ENCODE measurements at places on chromosomes 2 and 18.

- DNase-seq = no peak
These were observed 452.9 kb upstream of the SPRED2 start for GRCh38 chr2:65885266-65885665.

DNA sequence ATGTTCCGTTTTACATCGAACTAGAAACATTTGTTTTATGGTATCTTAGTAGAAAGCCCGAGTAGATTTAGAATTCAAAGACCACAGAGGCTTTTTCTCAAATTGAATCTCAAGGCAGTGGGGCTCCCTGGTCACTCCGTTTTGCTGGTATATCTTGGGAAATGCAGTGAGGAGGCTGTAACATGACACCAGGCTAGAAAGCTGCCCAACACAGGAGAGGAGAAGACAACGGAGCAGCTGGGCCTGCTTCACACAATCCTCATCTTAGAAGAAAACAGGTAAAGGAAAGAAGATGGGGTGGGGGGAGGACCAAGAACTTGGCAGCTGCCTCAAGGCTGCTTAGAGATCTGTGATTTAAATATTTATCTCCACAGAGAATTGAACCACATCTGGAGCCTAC lies 38.3 kb upstream of the EPB41L3 start:
- DNase-seq = no peak

- peak; percentile 32 for DNase-seq
These were observed 2.1 kb downstream of the PCBP1 start for GRCh38 chr2:70089220-70089982.

DNA sequence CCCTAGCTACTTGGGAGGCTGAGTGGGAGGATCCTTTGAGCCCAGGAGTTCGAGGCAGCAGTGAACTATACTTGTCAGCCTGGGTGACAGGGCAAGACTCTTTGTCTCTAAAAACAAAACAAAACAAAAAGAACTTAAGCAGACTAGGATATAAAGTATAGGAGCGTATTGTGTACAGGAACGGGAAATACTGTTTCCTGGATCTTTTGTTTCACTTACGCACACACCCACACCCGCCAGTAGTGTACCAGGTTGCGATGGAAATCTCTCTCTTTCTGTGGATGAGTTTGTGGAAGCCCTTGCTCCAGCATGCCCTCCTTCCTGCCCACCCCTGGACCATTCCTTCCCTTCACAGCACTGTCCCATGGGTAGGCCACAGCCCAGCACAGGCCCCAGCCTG lies 136.3 kb downstream of the RPIA start:
- DNase-seq = no peak

- DNase-seq = no peak
These were observed 643.1 kb downstream of the SLC4A3 start for GRCh38 chr2:220270481-220271070.

GRCh38 chr2:234211797-234212196 lies 161.3 kb downstream of the SPP2 start:
- no peak for DNase-seq

DNA sequence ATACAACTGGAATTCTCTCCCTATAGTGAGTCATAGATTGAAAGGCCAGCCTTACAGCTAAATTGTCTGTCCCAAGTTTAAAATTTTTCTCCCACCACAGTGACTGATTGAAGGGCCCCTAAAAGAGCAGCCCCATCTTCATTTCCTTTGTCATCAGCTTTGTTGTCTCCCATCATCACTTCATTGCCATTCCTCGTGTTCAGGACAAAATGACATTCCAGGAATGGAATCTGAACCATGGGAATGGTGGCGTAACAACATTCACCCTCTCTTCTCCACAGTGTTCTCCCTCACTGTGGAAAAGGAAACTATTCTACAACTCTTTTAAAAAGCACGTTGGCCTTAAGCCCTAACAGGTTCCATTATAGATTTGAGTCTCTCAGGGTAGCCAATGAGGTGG lies 52.1 kb downstream of the PSTPIP2 start:
- DNase-seq = no peak

GRCh38 chr2:30732376-30732775 lies 74.9 kb downstream of the CAPN13 start:
- DNase-seq = no peak

DNA sequence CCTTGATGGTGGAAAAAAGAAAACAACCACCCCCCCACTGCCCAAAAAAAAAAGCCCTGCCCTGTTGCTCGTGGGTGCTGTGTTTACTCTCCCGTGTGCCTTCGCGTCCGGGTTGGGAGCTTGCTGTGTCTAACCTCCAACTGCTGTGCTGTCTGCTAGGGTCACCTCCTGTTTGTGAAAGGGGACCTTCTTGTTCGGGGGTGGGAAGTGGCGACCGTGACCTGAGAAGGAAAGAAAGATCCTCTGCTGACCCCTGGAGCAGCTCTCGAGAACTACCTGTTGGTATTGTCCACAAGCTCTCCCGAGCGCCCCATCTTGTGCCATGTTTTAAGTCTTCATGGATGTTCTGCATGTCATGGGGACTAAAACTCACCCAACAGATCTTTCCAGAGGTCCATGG lies 28.0 kb downstream of the MAL start:
- DNase-seq = no peak

- DNase-seq = no peak
These were observed 318.4 kb downstream of the GULP1 start for GRCh38 chr2:188610050-188610444.

GRCh38 chr2:100546469-100546868 lies 16.3 kb upstream of the PDCL3 start:
- DNase-seq = no peak

GRCh38 chr2:12737738-12738485 lies 21.2 kb downstream of the TRIB2 start:
- DNase-seq = no peak

DNA sequence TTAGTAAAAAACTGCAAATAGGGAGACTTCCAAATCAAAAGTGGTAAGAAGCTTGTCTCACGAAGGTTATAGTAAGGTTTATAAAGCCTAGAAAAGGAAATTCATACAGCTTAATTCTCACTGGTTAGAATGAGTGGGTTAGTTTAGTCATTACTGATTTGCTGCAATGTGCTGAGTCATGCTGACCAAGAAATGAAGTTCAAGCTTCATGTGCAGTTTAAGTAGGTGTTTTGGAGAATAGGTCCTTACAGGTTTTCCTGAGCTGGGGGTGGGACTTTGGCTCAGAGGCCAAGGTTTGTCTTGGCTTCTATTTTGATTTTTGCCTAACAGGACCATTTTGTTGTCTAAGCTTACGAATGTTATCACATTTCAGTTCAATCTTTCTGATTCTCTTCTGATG lies 15.1 kb downstream of the CLIP4 start:
- no peak for DNase-seq

DNA sequence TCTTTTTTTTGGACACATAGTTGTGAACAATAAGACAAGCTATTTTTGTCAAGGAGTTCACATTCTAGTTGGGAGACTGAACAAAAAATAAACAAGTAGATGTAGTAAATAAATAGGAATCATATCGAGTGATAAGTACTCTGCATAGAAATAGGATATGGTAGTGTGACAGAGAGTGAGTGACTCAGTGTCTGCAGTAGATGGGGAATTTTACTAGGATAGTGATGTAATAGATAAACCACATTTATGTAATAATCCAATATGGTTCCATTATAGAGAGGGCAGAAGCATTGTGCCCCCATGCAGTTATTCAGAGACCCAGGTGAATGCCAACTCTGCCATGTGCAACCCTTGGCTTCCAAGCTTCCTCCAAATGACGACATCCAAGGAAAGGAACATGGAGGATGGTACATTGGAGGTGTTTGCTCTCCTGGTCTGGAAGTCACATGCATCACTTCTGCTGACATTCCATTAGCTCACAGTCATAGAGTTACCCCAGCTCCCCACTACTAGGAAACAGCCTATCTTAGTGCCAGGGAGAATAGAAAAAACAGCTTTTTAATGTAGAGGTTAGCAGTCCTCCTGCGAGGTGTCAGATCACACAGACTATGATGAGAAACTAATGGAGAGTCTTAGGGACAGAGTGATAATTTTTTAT lies 595.4 kb downstream of the NYAP2 start:
- DNase-seq = no peak

- DNase-seq = no peak
These were observed 40.0 kb upstream of the PUM2 start for GRCh38 chr2:20390524-20391123.

- no peak for DNase-seq
These were observed 12.1 kb downstream of the TGFA start for GRCh38 chr2:70541481-70542020.

Measured in CD4-positive, alpha-beta T cell treated with Interleukin-6 at 100 ng/mL for 8 hours (primary cell).